Thymus (tissue), 14 donors: ENCODE measurements at places on chromosomes 11 and 22.

DNA sequence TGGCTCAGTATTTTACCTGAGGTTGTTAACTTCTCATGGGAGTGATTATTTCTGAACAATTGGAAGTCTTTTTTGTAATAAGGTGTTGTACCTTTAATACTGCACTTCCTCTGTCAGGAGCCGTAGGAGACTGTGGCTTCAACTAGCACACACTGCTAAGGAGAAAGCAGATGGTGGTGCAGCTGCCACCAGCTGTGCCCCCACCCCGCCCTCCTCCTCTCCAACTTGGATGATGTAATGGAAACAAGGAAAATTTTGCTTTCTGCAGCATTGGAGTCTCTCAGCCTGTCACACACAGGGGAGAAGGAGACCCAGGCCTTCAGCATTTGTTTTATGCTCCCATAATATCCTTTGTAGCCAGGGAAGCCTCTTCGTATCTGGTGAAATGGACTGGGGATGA lies 91.2 kb downstream of the TEAD1 start:
- no peak for DNase-seq

DNA sequence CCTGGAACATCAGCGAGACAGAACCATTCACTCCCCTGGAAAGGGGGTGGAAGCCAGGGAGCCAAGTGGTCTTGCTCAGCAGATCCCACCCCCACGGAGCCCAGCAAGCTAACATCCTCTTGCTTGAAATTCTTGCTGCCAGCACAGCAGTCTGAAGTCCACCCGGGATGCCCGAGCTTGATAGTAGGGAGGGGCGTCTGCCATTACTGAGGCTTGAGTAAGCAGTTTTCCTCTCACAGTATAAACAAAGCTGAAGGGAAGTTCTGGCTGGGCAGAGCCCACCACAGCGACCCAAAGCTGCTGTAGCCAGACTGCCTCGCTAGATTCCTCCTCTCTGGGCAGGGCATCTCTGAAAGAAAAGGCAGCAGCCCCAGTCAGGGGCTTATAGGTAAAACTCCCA lies 764.8 kb upstream of the LUZP2 start:
- DNase-seq, result no peak

- no peak for DNase-seq
Measured at GRCh38 chr11:28697920-28698827, 590.0 kb downstream of the METTL15 start.

DNA sequence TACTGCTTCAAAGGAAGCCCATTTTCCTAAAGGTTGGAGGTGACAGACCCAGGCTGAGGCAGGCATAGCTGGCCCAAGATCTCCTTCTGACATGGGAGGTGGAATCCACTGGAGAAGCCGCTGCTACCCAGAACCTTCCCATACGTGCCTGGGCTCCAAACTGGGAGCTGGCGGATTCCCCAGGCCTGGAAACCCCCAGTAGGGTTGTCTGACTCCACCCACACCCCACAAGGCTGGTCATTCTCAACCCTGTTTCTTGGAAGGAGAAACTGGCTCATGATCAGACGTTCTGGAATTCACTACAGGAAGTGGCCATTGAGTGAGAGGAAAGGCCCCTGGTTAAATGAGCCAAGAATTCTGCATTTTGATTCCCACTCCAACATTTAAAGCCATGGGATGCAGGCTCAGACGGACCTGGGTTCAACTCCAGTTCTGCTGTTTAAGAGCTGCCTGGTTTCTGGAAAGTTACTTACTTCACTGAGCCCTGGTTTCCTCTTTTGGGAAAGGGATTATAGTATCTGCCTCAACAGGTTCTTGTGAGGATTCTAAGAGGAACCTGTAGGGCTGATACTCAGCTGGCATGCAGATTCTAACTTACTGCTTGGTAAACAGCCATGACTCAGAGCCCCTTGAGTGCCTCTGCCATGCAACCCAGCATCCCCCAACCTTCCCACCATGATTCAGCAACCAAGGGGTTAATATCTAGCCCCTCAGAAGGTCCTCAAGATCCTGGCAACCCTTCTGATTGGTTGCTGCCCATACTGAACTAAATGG lies 19.4 kb upstream of the TSKU start:
- DNase-seq, result no peak

- no peak for DNase-seq
Measured at GRCh38 chr22:43505423-43505822, 93.6 kb downstream of the MPPED1 start.

DNA sequence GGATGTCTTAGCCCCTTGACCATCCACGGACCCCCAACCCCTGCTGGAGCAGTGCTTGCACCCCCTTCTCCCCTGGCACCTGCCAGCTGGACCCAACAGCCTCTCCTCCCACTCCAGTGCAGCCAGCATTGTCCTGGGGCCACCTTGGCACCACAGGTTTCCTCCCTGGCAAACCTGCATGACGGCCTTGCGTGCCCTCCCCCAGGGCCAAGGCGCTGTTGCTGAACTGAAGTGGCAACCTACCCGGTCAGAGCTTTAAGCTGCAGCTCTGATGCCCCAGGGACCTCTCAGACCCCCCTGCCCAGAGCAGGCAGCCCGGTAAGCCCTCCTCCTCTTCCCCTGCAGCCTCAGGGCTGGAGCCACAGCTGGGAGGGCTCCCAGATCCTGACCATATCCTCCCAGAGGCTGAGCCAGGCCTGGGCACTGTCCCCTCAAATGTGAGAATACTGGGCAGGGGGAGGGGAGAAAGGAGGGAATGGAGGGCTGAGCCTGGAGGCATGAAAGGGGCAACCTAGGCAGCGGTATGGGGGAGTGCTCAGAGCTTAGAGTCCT lies 1.8 kb upstream of the LRRC75B start:
- no peak for DNase-seq

DNA sequence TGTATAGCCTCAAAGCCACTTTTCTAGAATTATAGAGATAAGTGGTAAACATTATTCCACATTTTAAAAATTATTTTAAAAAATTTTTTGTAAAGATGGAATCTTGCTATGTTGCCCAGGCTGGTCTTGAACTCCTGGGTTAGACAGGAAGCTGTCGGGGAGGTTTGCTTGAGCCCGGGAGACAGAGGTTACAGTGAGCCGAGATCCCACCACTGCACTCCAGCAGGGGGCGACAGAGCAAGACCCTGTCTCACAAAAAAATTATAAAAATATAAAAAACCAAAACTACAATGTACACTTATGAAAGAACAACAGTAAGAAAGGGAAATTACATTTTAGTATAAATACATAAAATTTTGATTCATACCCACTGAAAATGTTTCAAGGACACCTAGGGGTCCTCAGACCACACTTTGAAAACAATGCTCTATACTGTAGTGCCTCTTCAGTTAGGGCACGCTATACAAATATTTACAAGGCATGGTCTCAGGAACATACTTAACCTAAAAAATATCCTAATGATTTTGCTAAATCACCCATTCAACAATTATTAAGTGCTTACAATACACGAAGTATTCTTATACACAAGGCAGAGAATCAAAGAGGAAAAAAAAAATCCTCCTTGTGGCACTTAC lies 111.2 kb downstream of the MRTFA start:
- peak; percentile 71 for DNase-seq

DNA sequence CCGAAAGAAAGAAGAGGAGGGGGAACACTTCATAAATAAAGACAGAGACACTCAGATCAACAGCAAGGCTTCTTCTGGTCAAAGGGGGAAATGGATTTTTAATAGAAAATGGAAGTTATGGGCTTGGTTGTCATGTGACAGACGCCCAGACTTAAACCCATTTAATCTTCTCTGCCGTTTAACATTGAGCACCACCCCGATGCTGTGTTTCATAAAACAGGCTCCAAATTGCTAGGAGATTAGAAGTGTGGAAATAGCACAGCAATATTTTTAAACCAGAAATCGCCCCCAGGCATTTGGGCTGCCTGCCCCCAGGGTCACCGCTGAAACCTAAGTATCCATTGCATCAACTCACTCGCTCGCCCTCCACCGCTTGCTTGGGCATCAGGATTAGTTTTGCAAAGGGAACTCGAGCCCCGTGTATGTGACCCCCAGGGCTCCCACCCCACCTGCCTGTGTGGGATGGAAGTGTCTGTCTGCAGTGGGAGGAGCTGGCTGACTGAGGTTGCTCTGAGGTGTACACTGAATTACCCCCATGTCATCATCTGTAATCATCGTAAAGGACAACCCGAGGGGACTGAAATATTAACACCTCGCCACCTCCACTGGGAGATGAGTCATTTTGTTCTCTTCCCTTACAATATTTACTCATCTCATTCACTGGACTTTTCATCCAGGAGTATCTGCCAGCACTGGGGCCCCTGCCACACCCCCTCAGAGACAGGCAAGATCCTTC lies 10.7 kb downstream of the DSCAML1 start:
- DNase-seq, result no peak

GRCh38 chr11:45593992-45594391 lies 71.4 kb downstream of the CHST1 start:
- no peak for DNase-seq

- DNase-seq, result no peak
Measured at GRCh38 chr11:11498195-11498594, 123.6 kb downstream of the GALNT18 start.

DNA sequence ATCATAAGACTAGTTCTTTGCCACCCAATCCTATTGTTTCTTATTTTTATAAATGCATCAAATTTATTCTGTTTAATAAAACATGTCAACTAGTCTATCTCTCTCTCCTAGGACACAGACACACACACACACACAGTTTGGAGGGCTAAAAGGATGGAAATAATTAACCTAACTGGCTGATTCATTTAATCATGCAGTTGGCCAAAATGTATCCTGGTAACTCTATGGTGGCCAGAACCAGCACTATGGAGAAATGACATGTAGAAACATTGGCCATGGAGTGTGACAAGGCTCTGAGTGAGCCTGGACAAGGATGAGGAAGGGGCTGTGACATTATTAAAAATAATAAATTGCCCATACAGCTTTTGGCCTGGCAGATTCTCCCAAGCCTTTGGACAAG lies 64.1 kb downstream of the CLPB start:
- no peak for DNase-seq

- no peak for DNase-seq
Measured at GRCh38 chr22:44383652-44384562, 71.2 kb upstream of the SHISAL1 start.

DNA sequence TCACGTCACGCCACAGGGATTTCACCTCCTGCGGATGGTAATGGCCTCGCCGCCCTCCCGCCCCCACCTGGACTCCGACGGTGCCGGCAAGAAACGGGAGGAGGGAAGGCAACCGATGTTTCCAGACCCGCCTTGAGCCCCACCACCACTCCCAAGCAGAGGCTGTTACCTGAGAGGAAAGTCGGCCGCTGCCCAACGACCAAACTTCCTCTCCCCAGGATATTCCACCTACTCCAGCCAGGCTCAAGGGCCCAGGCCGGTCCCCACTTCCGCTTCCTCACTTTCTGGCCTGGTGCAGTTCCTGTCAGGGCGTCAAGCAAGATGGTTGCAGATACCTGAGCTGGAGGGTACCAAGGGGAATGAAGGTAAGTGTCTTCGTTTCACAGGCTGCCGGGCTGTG lies at the start of gene ENTHD1:
Gene ENTHD1, minus strand, starts transcription at position 235 of the 400 bp plus-strand sequence. CDS start 6,012 bp downstream, outside the sequence.
- DNase-seq, result no peak

- DNase-seq, result no peak
Measured at GRCh38 chr22:42371099-42371498, 61.1 kb downstream of the NFAM1 start.

DNA sequence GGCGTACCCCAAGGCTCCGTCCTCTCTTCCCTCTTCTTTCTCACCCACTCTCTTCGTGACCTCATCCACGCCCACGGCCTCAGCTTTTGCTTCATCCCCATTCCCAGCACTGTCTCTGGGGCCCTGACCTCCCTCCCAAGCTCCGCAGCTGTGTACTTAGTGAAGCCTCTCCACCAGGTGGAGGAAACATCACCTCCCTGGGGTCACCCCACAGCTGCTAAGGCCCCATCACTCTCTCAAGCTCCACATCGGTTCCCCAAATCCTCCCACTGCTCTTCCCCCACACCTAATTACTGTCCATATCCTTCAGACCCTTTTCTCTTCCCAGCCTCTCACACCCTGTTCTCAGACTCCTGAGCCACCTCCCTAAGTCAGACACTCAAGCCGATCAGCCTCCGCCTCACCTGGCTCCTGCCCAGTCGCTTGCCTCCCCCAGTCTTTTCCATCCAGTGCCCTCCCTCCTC lies 7.9 kb upstream of the SYT7 start:
- no peak for DNase-seq

- DNase-seq, result peak; percentile 75
Measured at GRCh38 chr11:46537537-46538295, 56.1 kb downstream of the AMBRA1 start.

DNA sequence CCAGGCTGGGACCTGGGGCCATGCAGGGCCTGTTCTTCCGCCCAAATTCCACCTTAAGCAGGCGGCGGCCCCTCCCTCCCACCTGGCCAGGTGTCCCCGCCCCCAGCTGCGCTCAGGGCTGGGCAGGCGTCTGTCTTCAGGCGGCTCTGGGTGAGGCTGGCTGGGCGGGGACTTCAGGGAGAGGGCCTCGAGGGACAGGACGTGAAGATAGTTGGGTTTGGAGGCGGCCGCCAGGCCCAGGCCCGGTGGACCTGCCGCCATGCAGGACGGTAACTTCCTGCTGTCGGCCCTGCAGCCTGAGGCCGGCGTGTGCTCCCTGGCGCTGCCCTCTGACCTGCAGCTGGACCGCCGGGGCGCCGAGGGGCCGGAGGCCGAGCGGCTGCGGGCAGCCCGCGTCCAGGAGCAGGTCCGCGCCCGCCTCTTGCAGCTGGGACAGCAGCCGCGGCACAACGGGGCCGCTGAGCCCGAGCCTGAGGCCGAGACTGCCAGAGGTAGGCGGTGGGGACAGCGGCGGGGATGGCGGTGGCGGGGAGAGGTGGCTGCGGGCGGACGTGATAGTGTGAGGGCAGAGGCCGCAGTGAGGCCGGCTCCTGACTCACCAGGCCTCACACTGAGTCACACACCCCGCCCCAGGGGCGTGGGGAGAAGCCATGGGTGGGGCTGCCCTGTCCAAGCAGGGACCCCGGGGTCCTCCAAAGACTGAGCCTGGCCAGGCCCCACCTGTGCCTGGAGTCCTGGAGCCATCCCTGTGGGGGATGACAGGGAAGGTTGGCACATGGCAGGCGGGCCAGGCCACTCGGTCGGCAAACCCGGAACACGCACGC lies at the start of gene PKP3:
Gene PKP3, plus strand, starts transcription at position 176 of the 824 bp plus-strand sequence. Its CDS starts 84 bp downstream, at position 260.
- DNase-seq, result no peak
